ENCODE measurements at places on chromosomes 5 and 9.
A peak's percentile ranks its signal among the peaks of the same experiment; 100 is the strongest.

DNA sequence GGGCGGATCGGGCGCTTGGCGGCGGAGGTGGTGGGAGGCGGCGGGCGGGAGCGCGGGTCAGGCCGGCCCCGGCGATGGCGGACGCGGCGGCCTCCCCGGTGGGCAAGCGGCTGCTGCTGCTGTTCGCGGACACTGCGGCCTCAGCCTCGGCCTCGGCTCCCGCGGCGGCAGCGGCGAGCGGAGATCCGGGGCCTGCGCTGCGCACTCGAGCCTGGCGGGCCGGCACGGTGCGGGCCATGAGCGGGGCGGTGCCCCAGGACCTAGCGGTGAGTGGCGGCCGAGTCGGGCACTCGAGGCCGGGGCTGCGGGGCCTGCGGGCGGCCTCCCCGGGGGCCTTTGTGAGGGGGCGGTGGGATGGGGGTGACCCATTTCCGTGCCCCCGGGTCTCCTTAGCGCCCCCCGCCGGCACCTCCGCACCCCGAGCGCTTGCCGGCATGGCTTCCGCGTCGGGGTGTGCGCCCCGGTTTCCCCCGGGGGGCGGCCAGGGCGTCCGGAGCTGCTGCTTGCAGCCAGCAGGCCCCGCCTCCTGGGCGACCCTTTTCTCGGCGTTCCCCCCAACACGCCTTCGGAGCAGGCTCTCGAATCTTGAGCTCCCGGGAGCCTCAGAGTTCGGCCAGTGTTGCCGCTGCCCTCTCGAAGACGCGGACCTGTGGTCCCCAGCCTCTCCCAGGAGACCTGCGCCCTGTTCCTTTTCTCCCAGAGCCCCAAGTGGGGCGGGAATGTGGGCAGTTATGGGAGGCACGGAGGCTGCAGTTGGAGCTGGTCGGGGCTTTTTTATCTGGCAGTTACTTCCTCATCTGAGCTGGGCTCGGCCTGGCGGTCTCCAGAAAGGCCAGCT lies 456 bp downstream of the KDM3B start:
- peak; percentile 91 for DNase-seq

GRCh38 chr5:93658044-93658443 lies 75.0 kb downstream of the NR2F1 start:
- DNase-seq, result no peak

DNA sequence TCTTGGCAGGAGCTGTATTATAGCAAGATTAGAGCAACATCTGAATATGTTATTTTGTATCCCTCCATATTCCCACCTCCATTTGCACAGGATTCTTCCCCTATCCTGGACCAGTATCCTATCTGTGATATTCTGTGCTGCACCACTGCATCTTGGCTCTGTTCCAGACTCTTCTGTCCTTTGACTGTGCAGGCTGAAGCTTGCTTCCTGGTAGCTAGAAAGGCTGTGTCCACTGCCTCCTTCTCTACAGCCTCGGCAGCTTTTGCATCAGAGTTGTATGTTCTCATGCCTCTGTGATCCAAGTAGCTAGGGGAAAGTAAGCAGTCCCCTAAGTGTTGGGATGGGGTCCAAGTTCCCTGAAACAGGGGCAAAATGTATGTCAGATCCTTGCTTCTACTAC lies 104.1 kb downstream of the GAS1 start:
- no peak for DNase-seq

DNA sequence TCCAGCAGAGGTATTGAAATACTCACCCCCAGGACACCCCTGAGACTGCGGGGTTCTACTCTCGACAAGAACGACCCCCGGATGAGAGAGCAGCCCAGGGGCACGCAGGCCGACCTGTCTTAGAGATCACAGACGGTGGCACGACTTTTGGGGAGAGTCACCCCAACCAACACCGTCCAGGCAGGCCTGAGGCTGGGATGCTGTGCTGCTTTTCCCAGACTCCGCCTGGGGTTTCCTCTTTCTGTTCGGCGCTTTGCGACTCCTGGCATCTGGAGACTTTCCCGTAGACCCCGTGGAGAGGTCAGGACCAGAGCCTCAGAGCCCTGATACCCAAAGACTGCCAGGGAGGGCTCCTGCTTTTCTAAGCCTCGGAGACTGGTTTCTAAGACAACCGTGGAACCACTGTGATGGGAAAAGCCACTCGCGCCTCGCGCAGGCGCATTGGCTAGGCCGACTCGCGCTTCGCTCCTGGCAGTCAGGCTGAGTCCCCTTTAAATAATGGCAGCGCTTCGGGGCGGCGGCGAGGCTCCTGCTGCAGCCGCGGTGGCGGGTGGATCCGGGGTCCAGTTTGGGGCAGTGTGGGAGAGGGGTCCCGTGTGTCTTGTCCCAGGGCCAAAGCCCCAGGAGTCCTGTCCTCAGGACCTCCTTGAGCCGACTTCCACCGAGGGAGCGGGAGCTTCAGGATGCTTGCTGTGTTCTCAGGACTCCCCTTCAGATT lies 484.0 kb downstream of the SPATA31A7 start:
- DNase-seq, result no peak

GRCh38 chr5:103346162-103346748 lies 87.7 kb downstream of the MACIR start:
- DNase-seq, result no peak

- no peak for DNase-seq
Measured at GRCh38 chr5:124238350-124238749, 508.1 kb downstream of the ZNF608 start.

GRCh38 chr5:126967808-126968466 lies 62.4 kb downstream of the MARCHF3 start:
- no peak for DNase-seq

DNA sequence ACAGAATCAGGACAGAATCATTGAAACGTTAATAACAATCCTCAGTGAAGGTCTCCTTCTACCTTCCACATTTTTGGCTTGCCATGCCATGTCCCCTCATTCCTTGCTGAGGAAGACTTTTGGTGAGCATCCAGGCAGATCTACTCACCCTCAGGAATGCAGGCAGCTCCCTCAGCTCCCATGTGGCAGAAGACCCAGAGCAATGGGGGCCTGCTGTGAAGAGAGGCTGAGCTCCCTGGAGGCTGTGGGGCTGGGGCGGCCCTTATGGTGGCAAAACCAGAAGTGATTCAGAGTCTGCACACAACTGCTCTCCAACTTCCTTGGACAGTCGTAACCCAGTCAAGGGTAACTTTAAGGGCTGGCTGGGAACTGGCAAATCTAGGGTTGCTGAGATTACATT lies 247.2 kb upstream of the EFNA5 start:
- no peak for DNase-seq
